Stimulated activated CD8-positive, alpha-beta memory T cell treated with anti-CD3 and anti-CD28 coated beads, Interleukin-7, amount 100 ng/mL, for 48 hours (primary cell): ENCODE measurements at places on chromosomes 5 and 9.

DNA sequence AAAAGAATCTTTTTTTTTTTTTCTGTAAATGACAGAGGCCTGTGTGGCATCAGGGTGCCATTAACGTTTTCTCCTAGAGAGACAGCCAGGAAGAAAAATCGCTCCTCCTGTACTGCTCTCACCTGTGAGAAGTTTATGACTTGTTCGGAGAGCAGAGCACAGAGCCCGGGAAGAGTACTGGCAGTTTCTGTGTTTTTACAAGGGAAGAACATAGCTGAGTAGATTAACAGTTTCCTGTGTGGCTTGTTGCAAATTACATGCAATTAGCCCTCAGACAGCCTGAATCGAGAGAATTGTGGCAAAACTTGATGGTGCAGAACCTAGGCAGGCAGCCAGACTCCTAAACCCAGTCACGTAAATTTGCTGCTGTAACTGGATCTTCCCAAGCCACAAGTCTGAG, 32.1 kb downstream of the PRKACG start:
- DNase-seq, result no peak

DNA sequence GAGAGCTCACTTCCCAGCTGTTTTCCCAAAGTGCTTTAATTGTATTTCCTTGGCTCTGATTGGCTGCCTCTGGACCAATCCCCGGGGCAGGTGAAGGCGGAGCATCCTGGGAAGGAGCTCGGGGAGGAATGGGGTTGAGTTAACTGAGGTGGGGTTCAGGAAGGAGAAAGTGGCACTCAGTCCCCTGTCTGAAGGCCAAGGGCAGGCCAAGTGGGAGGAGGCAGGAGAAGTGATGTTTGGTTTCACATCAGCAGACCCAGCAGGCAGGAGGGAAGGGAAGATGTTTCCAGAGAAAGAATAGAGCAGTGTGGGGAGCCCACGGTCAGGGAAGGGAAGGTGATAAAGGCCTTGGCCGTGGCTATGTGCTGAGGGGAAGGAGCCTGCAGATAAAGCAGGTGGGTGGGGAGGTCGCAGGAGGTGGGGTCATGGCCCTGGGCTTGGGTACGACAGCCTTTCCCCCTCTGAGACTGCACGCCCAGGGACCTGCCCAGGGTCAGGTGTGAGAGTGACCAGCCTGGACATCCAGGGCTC, 3.1 kb downstream of the TSPAN17 start:
- DNase-seq, result no peak

GRCh38 chr5:119343766-119344165, 12.1 kb upstream of the TNFAIP8 start:
- peak; percentile 70 for DNase-seq

DNA sequence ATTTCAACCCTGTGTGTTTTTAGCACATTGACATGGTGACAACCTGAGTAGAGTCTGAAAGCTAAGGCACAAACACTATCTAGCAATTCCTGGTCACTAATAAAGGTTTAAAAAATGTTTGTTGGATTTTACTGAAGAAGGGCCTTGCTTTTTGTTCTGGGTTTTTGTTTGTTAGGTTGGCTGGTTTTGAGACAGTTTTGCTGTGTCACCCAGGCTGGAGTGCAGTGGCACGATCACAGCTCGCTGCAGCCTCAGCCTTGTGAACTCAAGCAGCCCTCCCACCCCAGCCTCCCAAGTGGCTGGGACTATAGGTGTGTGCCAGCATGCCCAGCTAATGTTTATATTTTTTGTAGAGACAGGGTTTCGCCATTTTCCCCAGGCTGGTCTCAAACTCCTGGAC, 39.0 kb downstream of the PRKACG start:
- no peak for DNase-seq

DNA sequence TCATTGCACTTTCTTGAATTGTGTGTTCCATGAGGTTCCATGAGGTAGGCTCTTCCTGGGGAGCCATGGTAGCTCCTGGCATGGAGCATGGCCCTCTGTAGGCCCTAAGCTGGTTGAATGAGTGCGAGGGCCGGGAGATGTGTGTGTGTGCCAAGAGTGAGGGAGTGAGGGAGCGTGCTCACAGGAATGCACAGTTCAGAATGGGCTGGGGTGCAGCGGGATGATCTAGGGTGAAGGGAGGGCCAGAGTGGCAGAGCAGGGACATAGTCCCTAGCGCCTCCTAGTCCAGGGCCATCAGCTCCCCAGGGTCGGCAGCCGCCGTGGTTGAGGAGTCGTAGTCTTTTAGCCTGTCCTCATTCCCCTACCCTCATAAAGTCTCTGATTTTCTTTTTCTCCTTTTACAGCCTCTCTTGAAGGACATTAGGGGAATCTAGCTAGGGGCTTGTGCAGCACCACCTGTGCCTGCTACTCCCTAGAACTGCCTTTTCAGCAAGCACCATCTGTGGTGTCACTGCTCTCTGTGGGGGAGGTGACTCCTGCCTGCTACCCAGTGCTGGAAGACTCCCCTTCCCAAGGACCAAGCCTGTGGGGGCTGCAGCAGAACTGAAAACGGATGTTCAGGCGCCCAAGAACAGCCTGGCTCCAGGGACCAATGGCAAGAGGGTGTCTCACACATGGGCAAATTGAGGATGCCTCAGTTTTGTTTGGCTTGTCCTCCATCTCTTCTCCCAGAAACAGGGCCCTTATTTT, 65.3 kb upstream of the PPARGC1B start:
- no peak for DNase-seq

- DNase-seq, result no peak
These were observed 108.9 kb downstream of the PAM start for GRCh38 chr5:102863764-102864560.

GRCh38 chr9:132395560-132395959, 11.1 kb downstream of the TTF1 start:
- no peak for DNase-seq

DNA sequence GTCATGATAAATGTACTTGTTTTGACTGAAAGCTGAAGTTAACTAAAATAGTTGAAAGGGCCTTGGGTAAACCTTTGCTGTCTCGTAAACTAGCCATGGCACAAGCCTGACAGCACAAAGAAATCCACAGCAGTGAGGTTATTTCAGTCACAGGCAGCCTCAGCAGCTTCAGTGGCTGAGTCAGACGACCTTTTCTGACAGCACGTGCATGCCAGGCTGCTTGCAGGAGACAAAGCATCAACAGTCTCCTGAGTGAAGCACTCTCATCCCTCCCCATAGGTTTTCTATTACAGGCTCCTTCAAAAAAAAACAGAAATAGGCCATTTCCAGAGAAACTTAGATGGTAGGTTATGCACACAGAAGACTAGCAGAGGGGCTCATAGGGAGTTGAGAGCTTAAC, 34.6 kb downstream of the OXCT1 start:
- no peak for DNase-seq

DNA sequence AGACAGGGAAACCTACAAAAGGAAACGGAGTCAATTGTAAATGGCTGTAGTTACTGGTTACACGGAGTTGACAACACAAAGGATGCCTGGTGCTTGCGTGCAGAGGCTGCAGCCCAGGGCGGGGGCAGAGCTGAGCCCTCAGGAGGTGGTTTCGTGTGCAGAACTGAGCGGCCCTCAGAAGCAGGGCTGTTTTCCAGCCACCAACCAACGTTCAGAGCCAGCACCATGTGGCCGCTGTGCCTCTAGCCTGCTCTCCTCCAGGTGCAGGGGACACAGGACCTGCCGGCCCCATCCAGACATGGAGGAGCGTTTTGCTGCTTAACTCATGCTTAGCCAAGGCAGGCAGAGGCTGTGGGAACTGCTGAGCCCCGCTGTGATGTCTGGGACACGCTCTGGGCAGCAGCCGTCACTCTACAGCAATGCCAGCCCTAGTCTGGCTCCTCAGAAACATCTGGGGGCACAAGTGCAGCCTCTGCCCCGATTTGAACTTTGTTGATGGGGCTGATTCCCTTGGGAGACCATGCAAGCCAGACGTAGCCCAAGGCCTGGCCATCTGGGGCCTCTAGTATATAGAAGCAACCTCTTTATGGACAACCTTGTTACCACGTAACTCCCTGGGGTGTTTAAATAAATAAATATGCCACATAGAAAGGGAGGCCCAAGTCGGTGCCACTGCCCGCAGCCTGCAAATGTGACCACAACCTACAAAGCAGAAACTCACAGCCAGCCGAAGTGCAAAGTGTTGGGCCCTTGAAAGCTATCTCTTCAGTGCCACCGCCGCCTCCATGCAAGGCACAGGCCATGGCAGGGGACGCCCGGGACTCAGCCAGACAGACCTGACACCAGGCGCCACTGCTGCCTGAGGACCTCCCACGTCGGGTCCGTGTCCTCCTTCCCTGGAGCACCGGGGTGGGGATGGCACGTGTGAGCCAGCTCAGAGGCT, 42.1 kb downstream of the NKD2 start:
- no peak for DNase-seq

DNA sequence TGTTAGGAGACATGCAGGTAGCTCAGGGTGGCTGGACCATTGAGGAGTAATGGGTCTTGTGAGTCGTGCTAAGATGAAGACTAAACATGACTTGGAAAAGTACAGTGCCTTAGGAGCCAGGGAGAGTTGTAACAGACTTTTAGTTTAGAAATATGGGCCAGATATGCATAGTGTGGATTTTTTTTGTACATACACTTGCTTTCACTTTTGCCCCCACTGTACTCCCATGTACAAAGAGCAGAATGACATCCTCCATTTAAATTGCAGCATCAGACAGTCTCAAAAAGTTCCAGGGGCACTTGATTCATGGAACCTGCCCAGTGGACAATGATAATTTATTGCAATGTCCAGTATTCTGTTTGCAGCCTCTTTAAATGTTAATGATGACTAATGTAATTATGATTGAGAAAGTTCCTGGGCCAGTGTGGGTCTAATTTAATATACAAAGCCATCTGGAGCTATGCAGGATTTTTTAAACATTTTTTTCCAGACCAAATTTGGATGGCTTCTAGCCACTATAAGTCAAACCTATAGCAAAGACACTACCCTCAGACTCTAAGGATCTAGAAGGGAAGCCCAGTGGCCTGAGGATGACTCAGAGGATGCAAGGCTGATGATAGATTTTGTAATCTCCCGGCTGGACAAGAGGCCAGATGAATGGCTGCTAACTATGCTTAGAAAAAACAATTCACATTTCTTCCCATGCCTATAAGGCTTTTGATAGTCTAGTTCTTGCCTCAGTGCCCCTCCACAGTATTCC, 80.1 kb downstream of the TRPC7 start:
- DNase-seq, result no peak

- peak; percentile 65 for DNase-seq
These were observed 68.4 kb downstream of the ANKRD33B start for GRCh38 chr5:10632110-10632761.

DNA sequence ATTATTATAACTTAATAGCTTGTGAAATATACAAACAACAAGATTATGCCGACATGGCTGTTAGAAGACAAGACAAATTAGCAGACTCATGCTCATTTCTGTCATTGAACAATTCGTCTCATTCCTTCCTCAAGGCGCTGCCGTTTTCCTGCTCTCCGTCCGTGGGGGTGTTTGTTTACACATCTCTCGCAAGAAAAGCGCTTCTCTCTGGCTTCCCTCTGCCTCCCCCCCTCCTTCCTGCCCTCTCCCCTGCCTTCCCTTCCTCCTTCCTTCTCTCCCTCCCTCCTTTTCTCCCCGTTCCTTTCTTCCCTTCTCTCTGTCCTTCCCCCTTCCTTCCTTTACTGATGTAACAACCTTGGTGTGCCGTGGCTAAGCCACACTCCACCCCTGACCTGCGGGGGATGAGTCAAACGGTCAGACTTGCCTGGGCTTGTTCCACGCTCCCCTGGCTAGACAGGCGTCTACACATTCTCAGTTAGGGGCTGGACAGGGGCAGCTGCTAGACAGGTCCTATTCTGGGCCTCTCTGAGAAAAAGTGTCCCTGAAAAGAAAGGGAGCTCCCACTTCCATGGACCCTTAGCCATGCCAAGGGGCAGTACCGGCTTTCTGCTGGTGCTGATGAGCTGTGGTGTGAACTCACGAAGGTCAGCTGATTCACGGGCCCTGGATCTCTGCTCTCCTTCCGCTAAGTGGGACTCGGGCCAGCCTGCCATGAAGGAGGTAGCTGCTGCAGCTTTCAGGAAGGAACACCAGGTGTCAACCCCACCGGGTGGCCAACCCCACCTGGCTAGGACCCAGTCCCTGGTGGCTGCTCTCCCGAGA, 32.0 kb upstream of the SPTLC1 start:
- DNase-seq, result no peak

- no peak for DNase-seq
These were observed 118.1 kb upstream of the TARS1 start for GRCh38 chr5:33322632-33323031.

DNA sequence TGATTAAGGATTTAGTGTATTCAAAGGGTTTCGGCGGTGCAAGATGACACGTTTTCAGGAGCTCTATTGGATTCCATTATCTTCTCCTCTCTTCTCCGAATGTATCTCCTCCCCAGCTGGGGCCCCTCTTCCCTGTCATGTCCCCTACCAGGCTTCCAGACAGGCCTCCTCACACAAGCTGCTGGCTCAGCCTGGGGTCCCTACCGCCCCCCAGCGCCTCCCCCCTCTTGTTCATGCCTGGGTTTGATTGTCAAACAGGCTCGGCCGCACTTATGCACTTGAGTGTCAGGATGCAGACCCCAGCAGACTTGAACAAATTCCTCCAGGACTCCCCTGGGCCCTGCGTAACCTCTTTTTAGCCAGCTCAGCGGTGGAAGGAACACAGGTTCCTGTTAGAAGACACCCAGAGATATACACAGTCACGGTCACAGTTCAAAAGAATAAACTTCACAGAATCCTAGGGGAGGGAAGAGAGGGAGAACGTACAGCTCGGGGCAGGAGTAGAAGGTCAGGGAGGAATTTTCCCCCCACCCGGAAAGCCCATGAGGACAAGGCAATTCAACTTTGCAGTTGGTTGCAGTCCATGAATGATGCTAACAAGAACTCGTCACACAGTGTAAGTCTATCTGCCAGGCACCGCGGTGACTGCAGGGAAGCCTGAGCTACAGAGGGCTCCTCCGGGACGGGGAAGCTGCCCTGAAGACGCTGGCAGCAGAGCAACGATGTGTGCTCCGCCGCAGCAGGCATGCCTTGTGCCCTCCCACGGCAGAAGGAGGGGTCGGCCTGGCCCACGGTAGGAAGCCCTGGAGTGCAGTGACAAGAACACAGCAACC, 560.0 kb downstream of the BNC2 start:
- no peak for DNase-seq

- no peak for DNase-seq
These were observed 208.5 kb downstream of the ROR2 start for GRCh38 chr9:91741522-91741921.

DNA sequence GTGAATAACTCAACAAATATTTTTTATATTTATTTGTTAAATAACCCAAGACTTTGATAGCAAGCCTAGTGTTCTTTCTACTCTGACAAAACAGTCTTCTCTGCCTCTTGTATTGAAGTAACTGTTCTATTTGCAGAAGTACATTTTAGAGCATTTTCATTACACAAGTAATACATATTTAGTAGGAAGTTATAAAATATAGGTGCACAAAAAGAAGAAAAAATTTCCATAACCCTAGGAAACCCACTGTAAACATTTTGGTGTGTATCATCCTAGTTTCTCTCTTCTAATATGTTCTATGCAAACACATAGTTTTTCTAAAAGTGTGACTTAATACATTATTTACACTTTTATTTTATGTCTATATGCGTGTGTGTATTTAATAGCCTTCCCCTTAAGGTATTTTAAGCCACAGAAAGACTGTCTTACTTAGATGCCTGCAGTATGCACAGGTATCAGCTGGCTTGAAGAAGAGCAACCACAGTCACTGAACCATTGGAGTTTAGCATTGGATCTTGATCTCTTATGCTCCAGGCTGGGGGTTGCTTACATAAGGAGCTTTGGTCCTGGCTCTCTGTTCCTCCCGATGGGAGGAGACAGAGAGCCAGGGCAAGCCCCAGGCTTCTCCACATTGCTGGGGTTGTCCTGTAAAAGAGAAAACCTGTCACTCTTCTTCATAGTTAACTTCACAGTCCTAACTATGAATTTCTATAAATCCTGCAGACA, 3.8 kb downstream of the SELENOP start:
- no peak for DNase-seq

- no peak for DNase-seq
These were observed 708.1 kb upstream of the RGMB start for GRCh38 chr5:98065261-98065909.
